Stimulated activated CD8-positive, alpha-beta memory T cell treated with anti-CD3 and anti-CD28 coated beads, Interleukin-2, amount 100 ng/mL, for 1 hour (primary cell): ENCODE measurements at places on chromosomes 7 and 10.

DNA sequence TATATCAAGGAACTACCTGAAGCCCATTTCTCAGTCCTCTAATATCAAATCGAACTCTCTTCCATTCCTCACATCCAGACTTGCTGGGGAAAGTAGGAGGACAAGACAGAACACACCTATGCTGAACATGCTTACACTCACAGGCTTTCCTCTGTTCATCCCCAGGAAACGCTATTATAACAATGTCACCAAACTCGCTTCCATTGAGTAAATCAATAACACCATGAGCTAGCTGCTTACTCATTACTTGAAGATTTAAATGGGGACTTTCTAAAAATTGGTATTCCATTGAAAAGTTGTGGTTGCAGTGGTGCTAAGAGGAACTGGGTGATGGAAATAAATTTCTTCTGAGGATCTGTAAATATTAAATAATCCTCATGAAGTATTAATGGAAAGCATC, 88.8 kb downstream of the SLC25A13 start:
- DNase-seq: no peak

- no peak for DNase-seq
Observed at GRCh38 chr10:50367732-50368131, 116.4 kb upstream of the ASAH2 start.

- no peak for DNase-seq
Observed at GRCh38 chr10:102773986-102774385, 30.2 kb downstream of the WBP1L start.

- DNase-seq: no peak
Observed at GRCh38 chr10:90862908-90863514, 5.2 kb upstream of the HTR7 start.

- DNase-seq: no peak
Observed at GRCh38 chr10:12974078-12974477, 27.4 kb downstream of the CCDC3 start.

DNA sequence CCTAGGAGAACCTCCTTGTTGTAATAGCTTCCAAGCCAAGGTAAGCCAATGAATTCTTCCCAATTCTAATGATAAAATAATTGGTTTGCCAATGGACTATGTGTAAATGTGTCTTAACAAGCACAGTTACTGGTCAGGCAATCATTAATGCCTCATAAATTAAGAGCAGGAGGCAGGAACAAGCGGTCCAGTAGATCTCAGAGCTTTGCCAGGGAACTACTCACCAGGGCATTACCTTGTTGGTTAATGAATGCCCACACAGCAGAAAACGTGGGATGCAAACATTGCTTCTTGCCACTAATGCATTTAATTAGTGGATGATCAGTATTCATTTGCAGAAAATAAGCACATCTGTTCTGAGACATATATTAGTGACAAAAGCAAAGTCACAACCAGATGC, 26.7 kb upstream of the ZNF800 start:
- no peak for DNase-seq

DNA sequence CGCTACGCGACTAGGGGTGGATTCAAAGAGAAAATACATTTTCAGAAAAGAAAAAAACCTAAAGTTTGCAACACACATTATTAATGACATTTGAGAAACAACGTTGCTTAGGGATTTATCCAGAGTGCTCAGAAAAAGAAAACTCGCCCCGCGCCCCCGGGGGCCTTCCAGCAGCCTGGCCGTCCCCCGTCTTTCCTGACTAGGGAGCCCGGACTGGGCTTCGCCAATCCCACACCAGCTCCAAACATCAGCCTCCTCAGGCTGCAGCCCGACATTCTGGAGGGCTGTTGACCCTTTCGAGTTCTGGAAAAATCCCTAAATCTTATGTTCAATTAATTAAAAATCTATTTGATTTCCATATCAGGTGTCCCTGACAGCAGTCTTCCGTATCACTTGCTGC, 48.6 kb downstream of the CLEC2L start:
- DNase-seq: no peak

DNA sequence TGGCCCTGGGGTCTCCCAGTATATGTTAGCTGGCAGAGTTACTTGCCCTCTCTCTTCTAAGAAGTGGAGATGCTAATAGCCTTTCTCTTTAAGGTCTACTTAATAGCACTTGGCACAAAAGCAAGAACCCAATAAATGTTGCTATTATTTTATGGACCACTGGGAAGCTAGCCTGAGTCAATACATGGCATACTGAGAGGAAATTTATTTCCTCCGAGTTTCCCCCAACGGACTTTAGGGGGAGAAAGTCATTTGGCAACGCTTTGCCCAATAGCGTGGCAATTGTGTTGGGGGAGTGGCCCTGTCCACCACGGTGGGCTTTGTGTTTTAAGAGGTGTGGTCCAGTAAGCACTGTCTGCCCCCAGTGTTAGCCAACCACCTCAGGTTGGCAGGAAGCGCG, 87.4 kb upstream of the SMNDC1 start:
- DNase-seq: no peak

GRCh38 chr7:146074195-146074765, 42.3 kb upstream of the CNTNAP2 start:
- no peak for DNase-seq

- DNase-seq: no peak
Observed at GRCh38 chr7:127587663-127588018, 570 bp upstream of the ARF5 start.

DNA sequence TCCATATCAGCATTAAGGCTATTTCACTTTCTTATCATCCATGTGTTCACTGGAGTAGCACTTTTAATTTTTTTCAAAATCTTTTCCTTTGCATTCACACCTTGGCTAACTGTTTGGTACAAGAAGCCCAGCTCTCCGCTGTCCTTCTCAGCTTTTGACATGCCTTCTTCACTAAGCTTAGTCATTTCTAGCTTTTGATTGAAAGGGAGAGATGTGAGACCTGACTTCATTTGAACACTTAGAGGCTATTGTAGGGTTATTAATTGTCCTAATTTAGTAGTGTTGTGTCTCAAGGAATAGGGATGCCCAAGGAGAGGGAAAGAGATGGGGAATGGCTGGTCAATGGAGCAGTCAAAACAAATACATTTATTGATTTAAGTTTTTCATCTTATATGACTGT, 350.0 kb downstream of the CXCL12 start:
- no peak for DNase-seq

GRCh38 chr7:128114806-128115205, 83.6 kb upstream of the LRRC4 start:
- DNase-seq: no peak

GRCh38 chr7:152667958-152668357, 8.0 kb downstream of the XRCC2 start:
- DNase-seq: no peak

GRCh38 chr10:61878740-61879068, 22.8 kb upstream of the ARID5B start:
- DNase-seq: no peak

- DNase-seq: no peak
Observed at GRCh38 chr10:81215498-81215897, 659.5 kb upstream of the NRG3 start.

DNA sequence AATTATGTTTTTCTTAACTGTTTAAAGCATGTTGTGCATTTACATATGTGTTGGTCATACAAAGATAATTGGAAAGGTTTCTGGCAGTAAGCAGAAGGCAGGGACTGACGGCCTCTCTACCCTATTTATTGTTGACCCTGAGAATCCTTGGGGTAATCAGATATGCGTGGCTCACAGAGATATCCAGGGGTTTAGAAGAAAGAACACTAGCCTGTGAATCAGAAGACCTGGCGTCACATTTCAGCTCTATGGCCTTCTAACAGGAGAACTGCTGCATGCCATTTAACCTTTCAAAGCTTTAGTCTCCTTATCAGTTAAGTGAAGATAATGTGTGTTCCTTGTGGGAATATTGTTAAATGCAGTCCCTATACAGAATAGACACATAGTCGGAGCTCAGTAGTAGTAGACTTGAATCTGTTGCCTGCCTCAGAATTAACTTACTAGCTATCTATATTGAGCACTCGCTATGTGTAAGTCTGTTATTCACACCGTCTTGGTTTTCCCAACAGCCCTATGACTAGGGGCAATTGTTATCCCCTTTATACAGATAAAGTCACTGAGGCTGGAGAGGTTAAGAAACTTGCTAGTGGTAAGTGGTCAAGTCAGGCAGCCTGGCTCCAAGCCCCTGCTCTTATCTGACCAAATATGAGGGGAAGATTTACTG, 129.6 kb upstream of the ANKRD1 start:
- DNase-seq: no peak

DNA sequence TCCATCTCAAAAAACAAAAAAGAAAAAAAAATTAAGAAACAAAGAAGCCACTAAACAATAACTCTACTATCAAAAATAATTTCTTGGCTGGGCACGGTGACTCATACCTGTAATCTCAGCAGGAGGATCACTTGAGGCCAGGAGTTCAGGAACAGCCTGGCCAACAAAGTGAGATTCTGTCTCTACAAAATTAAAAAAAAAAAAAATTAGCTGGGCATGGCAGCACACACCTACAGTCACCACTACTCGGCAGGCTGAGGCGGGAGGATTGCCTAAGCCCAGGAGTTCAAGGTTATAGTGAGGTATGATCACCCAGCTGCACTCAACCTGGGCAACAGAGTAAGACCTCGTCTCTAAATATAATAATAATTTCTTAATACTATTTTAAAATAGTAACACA, 69.0 kb downstream of the PARD3 start:
- no peak for DNase-seq

DNA sequence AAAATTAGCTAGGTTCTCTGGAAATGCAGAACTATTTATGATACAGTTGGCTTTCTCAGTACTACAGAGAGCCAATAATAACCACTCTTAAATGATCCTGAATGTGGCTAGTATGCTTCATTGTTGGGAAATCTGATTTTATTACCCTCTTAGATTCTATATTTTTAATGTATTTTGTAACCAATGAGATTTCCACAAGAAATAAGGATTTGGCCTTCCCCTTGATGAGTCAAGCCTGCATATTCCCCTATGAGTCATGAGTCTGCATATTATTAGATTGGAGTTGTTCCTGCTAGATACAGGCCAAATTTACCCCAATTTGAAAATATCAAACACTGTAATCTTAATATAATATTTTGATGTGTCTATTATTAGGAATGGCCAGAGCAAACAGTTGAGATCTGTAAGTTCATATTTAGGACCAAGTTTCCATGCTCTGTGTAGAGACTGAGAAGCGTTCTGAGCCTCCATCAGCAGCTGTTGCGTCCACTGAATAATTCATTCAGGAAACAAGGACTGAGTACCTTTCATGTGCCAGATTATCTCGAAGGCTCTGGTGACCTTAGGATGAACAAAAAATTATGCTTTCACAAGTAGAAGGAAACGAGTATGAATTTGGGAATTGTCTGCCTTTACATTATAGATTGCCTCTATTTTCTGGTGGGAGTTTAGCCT, 793.4 kb downstream of the NRG3 start:
- no peak for DNase-seq

- no peak for DNase-seq
Observed at GRCh38 chr10:15775513-15775912, 55.8 kb upstream of the ITGA8 start.

- DNase-seq: no peak
Observed at GRCh38 chr7:88309819-88310218, 3.1 kb upstream of the STEAP4 start.

GRCh38 chr10:89134963-89135362, 72.2 kb downstream of the CH25H start:
- no peak for DNase-seq

GRCh38 chr7:41912851-41913567, 210.1 kb upstream of the INHBA start:
- DNase-seq: no peak

DNA sequence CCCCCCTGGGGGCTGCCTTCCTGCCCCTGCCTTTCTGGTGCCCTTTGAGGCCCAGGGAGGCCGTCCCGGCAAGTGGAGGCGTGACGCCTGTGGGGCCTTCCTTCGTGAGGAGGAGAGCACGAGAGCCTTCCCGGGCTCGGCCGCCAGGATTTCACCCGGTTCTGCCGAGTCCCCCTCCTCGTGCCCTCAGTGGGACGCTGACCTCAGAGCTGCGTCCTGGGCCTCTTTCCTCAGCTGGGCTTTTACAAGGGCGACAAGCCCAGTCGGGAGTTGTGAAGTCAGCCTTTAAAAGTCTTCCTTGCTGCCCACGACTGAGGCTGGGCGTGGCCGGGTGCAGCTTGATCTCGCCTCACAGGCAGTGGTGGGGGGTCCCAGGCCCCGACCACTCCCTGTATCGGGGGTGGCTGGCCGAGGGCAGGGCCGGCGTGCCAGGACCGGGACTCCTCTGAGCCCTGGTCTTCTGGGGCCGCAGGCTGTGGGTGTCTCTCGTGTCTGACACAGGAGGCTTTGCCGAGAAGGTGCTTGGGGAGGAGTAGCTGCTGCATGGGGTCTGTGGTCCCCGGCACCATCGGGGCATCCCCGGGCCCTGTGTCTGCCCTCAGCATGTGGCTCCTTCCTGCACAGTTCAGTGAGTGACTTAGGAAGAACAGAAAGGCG, 41.8 kb downstream of the FAM20C start:
- no peak for DNase-seq

DNA sequence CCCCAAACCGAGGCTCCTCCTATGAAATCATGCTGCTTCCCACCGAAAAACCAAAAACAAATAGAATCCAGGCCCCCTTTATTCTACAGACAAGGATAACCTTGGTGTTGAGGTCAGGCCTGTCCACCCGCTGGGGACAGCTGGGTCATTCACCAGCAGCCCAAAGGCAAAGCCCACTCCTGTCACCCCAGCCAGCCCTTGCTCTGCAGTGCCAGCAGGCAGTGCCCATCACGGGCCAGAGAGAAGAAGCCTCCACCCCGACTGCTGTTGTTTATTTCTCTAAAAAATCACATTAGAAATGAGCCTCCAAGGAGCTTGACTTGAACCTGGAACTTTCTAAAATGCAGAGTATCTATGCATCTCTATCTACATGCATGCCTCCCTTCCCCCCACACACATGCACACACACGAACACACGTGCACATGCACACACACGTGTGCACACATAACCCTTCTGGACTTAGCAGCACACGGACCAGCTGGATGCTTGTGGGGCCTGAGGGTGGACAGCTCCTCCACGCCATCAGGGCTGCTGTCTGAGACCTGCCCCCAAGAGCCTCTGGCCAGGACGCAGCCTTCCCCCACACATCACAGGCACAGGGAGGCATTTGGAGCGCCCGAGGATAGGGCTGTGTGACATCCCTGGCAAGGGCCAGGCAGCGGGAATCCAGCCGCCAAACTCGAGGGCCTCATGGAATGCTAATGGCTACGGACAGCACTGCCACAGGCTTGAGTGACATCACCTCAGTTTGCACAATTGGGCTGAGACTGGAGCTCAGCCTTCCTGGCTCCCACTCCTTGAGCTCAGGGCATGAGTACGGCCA, 22.8 kb downstream of the PRKAG2 start:
- no peak for DNase-seq

- no peak for DNase-seq
Observed at GRCh38 chr10:814536-815302, 116.8 kb downstream of the LARP4B start.

DNA sequence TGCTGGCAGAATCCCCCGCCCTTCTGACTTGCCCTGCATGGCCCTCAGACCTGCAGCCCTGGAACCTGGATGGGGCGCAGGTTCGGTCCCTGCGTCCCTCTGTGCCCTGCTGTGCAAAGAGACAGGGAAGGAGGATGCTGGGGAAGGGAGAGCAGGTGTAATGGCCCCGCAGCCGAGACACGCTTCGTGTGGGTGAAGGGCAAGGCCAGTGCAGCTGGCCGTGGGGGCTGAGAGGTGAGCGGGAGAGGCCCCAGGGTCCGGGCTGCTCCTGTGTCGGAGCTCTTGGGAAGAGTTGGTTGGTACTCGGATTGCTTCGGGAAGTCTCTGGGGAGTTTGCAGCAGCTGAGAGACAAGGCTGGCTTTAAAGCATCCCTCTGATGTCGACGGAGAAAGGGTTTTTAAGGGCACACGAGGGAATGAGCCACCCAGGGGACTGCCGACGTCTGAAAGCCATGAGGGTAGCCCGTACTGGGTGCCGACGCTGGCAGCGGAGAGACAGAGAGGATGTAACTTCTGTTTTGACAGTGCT, 6.5 kb downstream of the ELFN1 start:
- no peak for DNase-seq
